ENCODE measurements at places on chromosomes 11 and 22. TPM values are rescaled to one million over a fixed set of nuclear protein-coding genes. Genes with fewer than 3 reads are reported as not detected.

- no peak for DNase-seq
- peak overlapping the region; percentile 72 for H3K27ac ChIP-seq
- H3K4me3 ChIP-seq: no peak overlapping the region
- H3K36me3 ChIP-seq: no peaks in the 10 kb centered on the region
- no peaks in the 10 kb centered on the region for H3K27me3 ChIP-seq
- peaks cover 69% of the 10 kb centered on the region for H3K4me1 ChIP-seq
These were observed 7.6 kb upstream of the CDC42EP1 start for GRCh38 chr22:37552524-37553163.

GRCh38 chr11:78277314-78277994, 88.7 kb downstream of the USP35 start:
- H3K36me3 ChIP-seq: peaks cover 9% of the 10 kb centered on the region
- H3K27ac ChIP-seq: peak overlapping the region; percentile 18
- H3K4me1 ChIP-seq: peaks cover 36% of the 10 kb centered on the region
- H3K4me3 ChIP-seq: no peak overlapping the region

DNA sequence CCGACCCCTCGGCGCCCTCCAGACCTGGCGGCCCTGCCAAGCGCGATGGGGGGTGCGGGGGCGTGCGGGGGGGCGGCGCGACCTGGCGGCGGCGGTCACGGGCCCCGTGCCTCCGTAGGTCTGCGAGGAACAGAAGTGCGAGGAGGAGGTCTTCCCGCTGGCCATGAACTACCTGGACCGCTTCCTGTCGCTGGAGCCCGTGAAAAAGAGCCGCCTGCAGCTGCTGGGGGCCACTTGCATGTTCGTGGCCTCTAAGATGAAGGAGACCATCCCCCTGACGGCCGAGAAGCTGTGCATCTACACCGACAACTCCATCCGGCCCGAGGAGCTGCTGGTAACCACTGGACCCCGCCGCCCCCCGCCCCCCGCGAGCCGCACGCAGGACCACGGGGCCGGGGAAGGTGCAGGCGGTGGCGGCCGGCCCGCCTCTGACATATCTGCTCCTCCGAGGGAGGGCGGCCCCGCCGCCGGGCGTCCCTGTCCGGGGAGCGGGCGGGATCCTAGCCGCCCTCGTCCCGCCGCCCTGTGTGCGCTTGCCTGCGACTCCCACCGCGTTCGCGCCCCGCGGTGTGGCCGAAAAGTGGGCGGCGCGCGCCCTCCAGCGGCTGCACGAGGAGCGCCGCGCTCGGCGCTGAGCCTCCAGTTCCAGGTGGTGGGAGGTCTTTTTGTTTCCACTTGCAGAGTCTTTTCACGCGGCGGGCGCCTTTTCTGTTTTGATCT, 2.1 kb downstream of the CCND1 start:
- H3K27me3 ChIP-seq: peaks cover 26% of the 10 kb centered on the region
- DNase-seq: peak; percentile 85
- H3K4me3 ChIP-seq: peak overlapping the region; percentile 80
- peaks cover 29% of the 10 kb centered on the region for H3K36me3 ChIP-seq
- H3K4me1 ChIP-seq: peaks cover 54% of the 10 kb centered on the region
- peak overlapping the region; percentile 89 for H3K27ac ChIP-seq

GRCh38 chr11:110000031-110000502, 93.1 kb upstream of the ZC3H12C start:
- DNase-seq: no peak
- H3K27me3 ChIP-seq: no peaks in the 10 kb centered on the region
- H3K4me3 ChIP-seq: no peak overlapping the region

- no peak overlapping the region for H3K4me3 ChIP-seq
- no peaks in the 10 kb centered on the region for H3K4me1 ChIP-seq
- no peaks in the 10 kb centered on the region for H3K36me3 ChIP-seq
- no peak for DNase-seq
- H3K27ac ChIP-seq: no peak overlapping the region
- H3K27me3 ChIP-seq: no peaks in the 10 kb centered on the region
These were observed 260.9 kb downstream of the DYNC2H1 start for GRCh38 chr11:103370076-103370475.

Gene OR5L1
- total RNA-seq: not detected

GRCh38 chr22:23276656-23277582, 96.6 kb downstream of the BCR start:
- peaks cover 76% of the 10 kb centered on the region for H3K36me3 ChIP-seq
- no peaks in the 10 kb centered on the region for H3K27me3 ChIP-seq
- H3K4me3 ChIP-seq: no peak overlapping the region
- peaks cover 33% of the 10 kb centered on the region for H3K4me1 ChIP-seq

GRCh38 chr11:68297494-68297811, 14.9 kb upstream of the LRP5 start:
- no peaks in the 10 kb centered on the region for H3K36me3 ChIP-seq
- no peaks in the 10 kb centered on the region for H3K27me3 ChIP-seq
- no peak for DNase-seq
- H3K4me1 ChIP-seq: peaks cover 17% of the 10 kb centered on the region
- H3K27ac ChIP-seq: no peak overlapping the region
- H3K4me3 ChIP-seq: no peak overlapping the region

Gene LRRC32
- 121 TPM for total RNA-seq

- DNase-seq: no peak
- H3K27ac ChIP-seq: no peak overlapping the region
- no peaks in the 10 kb centered on the region for H3K4me1 ChIP-seq
These were observed 596.2 kb upstream of the LRRC4C start for GRCh38 chr11:42055606-42056005.

DNA sequence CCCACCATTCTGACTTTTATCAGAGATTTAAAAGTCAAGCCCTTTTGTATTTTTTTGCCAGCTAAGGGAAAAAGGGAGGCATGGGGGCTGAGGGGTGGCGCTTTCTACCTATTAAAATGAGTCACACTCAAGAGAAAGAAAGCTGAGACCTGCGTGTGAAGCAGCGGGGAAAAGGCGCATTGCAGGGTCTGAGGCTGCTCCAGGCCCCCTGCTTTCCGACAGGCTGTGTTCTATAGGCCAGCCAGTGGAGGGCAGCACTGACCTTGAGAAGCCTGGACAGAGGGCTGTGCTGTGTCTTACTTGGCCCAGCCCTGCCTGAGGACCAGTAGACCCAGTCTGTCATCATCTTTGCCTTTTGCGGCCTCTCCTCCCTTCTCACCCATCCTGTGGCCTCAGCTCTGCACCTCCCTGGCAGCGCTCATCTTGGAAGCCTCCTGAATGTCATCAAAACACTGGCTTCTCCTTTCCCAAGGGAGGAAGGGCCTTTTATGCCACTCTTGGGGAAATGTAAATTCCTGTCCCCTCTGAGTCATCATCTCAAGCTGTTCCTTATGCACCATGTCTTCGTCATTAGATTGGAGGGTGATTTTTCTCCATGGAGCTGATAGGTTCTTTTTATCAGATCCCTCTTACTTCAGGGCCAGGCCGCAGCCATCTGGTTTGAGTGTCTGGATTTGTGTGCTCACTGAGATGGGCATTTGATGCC, 12.6 kb upstream of the MAPK8IP1 start:
- no peak for DNase-seq
- H3K27me3 ChIP-seq: no peaks in the 10 kb centered on the region
- H3K27ac ChIP-seq: no peak overlapping the region

- no peaks in the 10 kb centered on the region for H3K4me1 ChIP-seq
- H3K27ac ChIP-seq: no peak overlapping the region
- H3K27me3 ChIP-seq: no peaks in the 10 kb centered on the region
- no peak overlapping the region for H3K4me3 ChIP-seq
These were observed 288.8 kb upstream of the C11orf87 start for GRCh38 chr11:109133159-109133558.

DNA sequence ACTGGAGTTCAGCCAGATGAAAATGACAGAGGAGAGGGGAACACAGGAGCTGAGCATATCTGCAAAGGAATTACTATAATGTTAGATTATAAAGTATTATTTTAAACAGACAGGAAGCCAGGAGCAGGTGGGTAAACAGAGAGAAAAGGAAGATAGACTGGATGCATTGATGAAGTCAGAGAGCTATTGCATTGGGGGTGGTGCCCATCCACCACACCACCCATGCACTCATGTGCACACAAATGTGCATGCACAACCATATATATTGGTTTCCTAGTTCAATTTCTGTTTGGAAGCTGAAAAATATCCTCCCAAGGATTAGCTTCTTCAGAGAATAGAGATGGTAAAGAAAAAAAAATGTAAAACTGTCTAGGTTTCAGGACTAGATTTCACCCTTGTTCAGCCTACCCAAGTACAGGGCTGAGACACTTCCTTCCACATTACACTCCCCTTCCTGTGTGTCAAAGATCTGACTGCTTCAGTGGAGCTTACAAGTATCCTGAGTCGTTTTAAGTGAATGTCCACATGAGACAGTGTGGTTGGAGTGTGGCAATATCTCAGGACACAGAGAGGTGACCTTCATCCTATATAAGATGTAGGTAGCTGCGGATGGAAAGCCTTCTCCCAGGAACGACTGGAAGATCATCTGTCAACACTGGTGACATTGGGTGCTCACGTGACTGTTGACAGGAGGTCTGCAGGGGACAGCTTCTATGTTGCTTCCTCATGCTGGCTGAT, 12.2 kb upstream of the SMPD1 start:
- no peak for DNase-seq
- H3K36me3 ChIP-seq: no peaks in the 10 kb centered on the region
- no peak overlapping the region for H3K27ac ChIP-seq
- no peak overlapping the region for H3K4me3 ChIP-seq

Gene TSPAN32
- total RNA-seq: 12.5 TPM

Gene LRRN4CL
- 3.4 TPM for total RNA-seq

GRCh38 chr11:26830757-26831156, 108.9 kb upstream of the SLC5A12 start:
- no peak for DNase-seq
- no peak overlapping the region for H3K4me3 ChIP-seq
- no peaks in the 10 kb centered on the region for H3K4me1 ChIP-seq
- H3K27me3 ChIP-seq: no peaks in the 10 kb centered on the region

GRCh38 chr11:12097219-12097618, 13.2 kb upstream of the MICAL2 start:
- H3K4me3 ChIP-seq: no peak overlapping the region
- no peak overlapping the region for H3K27ac ChIP-seq
- H3K36me3 ChIP-seq: no peaks in the 10 kb centered on the region
- peaks cover 39% of the 10 kb centered on the region for H3K4me1 ChIP-seq

Gene GAL3ST1
- total RNA-seq: 1.7 TPM

DNA sequence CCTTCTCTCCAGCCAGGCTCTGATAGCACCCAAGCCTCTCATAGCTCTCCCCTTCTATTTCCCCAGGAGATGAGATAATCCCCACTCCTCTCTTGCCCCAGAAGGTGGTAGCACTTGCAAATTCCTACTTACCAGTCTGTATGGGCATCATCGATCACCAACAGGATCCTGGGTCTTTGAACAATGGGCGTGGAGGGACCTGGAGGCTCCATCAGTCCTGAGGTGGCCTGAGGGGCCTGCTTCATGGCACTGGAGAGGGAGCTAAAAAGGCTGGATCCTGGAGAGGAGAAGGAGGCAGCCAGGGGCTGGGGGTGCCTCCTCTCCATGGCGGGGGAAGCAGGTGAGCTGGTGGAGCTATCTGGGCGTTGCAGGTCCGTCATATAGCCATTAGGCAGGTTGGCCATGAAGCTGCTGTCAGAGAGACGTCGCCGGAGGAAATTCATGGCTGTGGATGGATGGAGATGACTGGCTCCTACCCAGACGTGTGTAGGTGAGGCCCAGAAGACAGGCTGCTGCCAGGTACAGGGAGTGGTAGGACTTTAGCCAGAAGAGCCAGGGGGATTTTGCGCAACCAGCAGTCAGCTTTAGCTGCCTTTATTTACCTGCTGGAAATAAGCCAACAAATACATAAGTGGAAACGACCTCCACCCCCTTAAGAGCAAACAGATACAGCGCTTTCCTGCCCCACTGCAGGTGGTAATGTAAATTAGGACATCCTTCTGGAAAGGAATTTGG, 51.8 kb downstream of the SYN3 start:
- H3K27me3 ChIP-seq: no peaks in the 10 kb centered on the region

Gene PATE2
- not detected for total RNA-seq

- peak overlapping the region; percentile 76 for H3K27ac ChIP-seq
- no peaks in the 10 kb centered on the region for H3K36me3 ChIP-seq
- H3K4me3 ChIP-seq: no peak overlapping the region
These were observed 1.0 kb upstream of the PLAAT2 start for GRCh38 chr11:63564056-63564774.

- H3K27ac ChIP-seq: no peak overlapping the region
- no peaks in the 10 kb centered on the region for H3K27me3 ChIP-seq
- no peaks in the 10 kb centered on the region for H3K36me3 ChIP-seq
- no peaks in the 10 kb centered on the region for H3K4me1 ChIP-seq
- DNase-seq: no peak
These were observed 212.1 kb downstream of the NELL1 start for GRCh38 chr11:20881328-20882079.

GRCh38 chr11:121652971-121653370, 200.2 kb upstream of the SORL1-AS1 start:
- H3K27me3 ChIP-seq: no peaks in the 10 kb centered on the region
- no peaks in the 10 kb centered on the region for H3K36me3 ChIP-seq
- H3K4me3 ChIP-seq: no peak overlapping the region

DNA sequence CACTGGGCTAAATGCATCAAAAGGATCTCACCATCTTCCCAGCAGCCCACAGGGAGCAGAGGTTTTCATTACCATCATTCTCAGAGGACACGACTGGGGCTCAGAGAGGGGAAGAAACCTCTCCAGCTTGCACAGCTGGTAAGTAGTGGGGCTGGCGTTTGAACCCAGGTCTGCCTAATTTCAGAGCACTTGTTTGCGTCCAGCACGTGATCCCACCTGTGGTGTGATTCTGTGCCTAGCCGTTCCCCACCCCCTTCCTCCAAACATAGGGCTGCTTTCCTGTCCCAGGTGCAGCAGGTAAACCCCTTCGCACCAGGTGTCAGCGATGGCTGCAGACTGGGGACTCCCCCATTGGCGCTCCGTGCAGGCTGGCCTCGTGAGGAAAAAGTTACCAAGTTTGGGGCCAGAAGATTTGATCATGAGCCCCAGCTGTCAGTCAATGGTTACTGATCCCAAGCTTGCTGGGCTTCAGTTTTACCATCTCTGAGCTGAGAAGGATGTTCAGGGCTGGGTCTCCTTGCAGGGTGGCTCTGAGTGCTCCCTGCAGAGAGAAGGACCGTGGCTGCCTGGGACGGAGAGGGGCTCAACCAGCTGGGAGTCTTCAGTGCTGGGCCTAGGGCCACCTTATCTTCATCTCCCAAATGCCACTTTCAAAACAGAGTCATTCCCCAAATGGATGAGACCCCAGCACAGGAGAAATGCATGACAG, 445.6 kb downstream of the TBC1D22A start:
- H3K27me3 ChIP-seq: peaks cover 6% of the 10 kb centered on the region
- no peaks in the 10 kb centered on the region for H3K36me3 ChIP-seq
- no peak overlapping the region for H3K4me3 ChIP-seq
- H3K27ac ChIP-seq: no peak overlapping the region
- no peak for DNase-seq
- H3K4me1 ChIP-seq: no peaks in the 10 kb centered on the region

- no peak overlapping the region for H3K4me3 ChIP-seq
- peaks cover 50% of the 10 kb centered on the region for H3K36me3 ChIP-seq
- no peaks in the 10 kb centered on the region for H3K27me3 ChIP-seq
- no peak overlapping the region for H3K27ac ChIP-seq
These were observed 37.1 kb downstream of the IGHMBP2 start for GRCh38 chr11:68940651-68941323.

DNA sequence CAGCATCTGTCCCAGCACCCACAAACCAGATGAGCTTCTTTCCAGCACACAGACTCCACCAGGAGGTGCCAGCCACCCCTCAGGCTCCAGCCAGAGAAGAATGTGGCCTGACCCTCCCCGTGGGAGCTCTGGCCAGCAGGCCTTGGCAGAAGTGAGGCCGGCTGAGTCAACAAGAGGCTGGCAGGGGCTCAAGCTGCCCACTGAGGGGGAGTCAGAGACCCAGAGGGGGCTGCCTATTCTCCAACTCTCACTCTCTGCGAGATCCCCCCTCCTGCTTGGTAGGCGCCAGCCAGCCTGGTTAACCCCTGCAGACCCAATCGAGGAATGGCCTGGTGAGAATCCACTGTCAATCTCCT, 10.6 kb upstream of the CDC42EP1 start:
- H3K27me3 ChIP-seq: no peaks in the 10 kb centered on the region
- H3K27ac ChIP-seq: peak overlapping the region; percentile 93
- H3K36me3 ChIP-seq: no peaks in the 10 kb centered on the region
